ENCODE measurements at places on chromosomes 6 and 20.

- no peak for DNase-seq
These were observed 366.1 kb downstream of the MAFB start for GRCh38 chr20:40322941-40323340.

DNA sequence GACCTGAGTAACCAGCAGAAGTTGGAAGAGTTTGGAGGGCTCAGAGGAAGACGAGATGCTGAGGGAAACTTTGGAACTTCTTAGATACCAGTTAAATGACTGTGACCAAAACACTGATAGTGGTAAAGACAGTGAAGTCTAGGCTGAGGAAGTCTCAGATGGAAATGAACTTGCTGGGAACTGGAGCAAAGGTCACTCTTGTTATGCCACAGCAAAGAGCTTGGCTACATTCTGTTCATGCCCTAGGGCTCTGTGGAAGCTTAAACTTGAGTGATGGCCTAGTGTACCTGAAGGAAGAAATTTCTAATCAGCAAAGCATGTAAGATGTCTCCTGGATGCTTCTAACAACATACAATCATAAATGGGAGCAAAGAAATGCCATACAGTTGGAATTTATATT lies 24.7 kb downstream of the WDR27 start:
- DNase-seq, result no peak

GRCh38 chr6:45611491-45611890 lies 233.8 kb upstream of the SUPT3H start:
- DNase-seq, result no peak

GRCh38 chr20:63433351-63433750 lies 39.1 kb downstream of the KCNQ2 start:
- no peak for DNase-seq

GRCh38 chr20:16844406-16844805 lies 96.2 kb downstream of the OTOR start:
- DNase-seq, result no peak

- no peak for DNase-seq
These were observed 10.7 kb downstream of the PXMP4 start for GRCh38 chr20:33709398-33709797.

DNA sequence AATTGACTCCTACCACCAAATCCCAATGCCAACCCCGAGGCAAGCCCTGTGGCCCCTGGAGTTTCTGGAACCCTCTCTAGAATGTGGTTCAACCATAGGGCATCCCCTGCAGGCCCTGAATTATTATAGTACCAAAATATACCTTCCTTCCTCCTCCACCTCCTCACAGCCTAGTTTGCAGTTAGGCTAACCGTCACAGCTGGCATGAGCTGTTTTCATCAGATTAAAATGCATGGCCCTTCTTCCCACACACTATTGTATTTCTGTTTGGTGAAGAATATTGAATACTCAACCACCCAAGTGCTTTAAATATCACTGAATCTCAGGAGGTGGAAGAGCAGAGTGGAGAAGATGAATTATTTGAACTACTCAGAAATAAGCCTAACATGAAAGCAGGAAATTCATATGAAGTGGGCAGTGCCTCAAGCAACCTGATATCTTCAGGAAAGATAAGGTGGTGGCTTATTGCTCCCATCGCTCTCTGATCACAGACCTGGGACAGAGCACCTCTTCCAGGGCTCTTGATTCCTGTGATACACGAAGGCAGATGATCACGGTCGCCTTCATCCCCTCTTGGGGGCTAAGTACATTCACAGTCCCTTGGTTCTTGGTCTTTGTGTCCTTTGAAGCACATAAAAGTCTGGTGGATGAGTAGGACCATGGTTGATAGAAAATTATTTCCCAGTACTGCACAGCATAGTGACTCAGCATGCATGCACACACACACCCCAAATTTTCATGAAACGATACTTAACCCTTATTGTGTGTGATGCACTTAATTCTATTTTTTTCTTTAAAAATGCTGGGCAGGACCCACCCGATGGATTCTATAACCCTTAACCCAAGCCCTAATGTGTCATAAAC lies 90.9 kb downstream of the PSMG4 start:
- no peak for DNase-seq

GRCh38 chr6:165854863-165855593 lies 192.0 kb upstream of the PDE10A start:
- no peak for DNase-seq

- DNase-seq, result no peak
These were observed 30.7 kb downstream of the HMGN3 start for GRCh38 chr6:79203753-79204253.

- DNase-seq, result no peak
These were observed 14.7 kb upstream of the HMGN3 start for GRCh38 chr6:79249136-79249535.
